ENCODE measurements at places on chromosomes 7 and 10.

GRCh38 chr7:5694912-5695726 is 86.3 kb downstream of the RNF216 start:
- DNase-seq = no peak

- no peak for DNase-seq
These were observed 40.2 kb upstream of the MYL10 start for GRCh38 chr7:101669307-101669706.

DNA sequence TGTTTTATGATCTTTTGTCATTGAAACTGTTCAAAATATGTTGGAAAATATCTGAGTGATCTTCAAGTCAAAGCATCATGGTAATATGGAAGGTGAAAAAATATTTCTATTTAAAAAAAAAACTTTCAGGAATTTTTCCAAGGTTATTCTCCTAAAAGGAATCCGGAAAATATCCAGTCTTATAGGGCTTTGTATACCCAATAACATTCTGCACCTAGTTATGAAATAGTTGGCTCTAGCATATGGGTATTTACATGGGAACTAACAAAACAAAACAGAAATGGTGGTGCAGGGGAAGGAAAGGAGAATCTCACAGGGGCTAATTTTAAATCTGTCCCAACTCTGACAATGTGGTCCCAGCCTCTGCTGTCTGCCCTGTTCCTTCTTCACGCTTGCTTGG is 167.1 kb upstream of the RHEB start:
- no peak for DNase-seq

DNA sequence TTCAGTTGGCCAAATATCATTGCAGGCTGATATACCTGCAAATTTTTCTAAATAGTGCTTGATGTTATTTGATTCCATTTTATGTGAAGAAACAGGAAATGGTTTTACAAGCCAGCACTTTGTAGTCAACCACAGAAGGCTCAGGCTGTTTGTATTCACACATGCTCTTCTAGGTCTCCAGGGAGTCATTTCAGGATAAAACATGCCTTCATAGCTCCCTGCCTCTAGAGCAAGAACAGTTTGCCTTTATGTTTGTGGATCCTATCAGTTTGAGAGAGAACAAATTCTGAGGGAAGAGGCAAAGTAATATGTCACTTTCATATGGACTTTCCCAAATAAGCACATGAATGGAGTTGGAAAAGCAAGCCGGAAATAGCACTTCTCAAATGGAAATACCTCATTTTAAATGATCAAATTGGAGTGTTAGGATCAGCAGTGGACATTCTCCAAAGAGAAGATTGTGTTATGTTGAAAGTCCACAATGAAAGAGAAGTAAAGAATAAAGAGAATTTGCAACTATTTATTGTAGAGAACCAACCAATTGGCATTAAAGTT is 277.6 kb downstream of the KCND2 start:
- peak; percentile 66 for DNase-seq

DNA sequence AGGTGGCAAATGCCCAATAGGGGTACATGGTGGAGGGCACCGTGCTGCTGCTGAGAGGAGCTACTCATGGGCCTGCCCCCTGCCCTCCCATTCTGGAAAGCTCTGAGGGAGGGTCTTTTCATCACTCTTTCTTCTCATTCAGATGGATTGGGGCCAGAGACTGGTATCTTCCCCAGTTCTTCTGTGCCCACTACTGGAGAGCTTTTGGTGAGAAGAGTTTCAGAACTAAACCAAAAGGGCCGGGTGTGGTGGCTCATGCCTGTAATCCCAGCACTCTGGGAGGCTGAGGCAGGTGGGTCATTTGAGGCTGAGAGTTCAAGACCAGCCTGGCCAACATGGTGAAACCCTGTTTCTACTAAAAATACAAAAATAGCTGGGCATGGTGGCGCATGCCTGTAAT is 12.5 kb downstream of the ADRA2A start:
- DNase-seq = no peak

GRCh38 chr7:77337456-77337990 is 78.6 kb downstream of the GSAP start:
- no peak for DNase-seq

DNA sequence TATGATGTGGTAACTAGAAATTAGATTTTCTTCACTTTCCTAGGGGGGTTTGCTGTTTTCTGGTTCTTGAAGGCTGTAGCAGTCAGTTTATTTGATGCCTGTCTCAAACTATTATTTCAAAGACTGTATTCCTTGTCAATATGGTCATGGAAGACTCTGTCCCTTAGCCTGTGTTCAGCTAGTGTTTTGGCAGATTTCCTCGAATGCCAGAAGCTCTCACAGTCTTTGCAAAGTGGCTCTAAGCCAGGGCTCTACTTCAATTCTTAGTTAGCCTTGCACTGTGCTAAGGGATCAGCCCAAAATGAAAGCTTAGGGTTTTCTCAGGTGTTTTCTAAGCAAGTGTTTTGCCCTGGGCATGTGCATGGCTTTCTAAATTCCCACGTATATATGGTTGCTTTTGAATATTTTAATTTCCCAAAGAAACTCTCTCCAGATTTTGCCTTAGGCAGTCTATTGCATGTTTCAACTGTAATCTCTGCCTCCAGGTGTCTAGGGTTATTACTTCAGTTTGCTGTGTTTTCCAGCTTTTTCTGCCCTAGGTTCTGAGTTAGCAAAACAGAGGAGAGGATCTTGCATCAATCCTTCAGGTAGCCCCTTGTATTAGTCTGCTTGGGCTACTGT is 7.2 kb upstream of the C1GALT1 start:
- no peak for DNase-seq

GRCh38 chr7:151428378-151429236 is 11.3 kb downstream of the CRYGN start:
- no peak for DNase-seq

DNA sequence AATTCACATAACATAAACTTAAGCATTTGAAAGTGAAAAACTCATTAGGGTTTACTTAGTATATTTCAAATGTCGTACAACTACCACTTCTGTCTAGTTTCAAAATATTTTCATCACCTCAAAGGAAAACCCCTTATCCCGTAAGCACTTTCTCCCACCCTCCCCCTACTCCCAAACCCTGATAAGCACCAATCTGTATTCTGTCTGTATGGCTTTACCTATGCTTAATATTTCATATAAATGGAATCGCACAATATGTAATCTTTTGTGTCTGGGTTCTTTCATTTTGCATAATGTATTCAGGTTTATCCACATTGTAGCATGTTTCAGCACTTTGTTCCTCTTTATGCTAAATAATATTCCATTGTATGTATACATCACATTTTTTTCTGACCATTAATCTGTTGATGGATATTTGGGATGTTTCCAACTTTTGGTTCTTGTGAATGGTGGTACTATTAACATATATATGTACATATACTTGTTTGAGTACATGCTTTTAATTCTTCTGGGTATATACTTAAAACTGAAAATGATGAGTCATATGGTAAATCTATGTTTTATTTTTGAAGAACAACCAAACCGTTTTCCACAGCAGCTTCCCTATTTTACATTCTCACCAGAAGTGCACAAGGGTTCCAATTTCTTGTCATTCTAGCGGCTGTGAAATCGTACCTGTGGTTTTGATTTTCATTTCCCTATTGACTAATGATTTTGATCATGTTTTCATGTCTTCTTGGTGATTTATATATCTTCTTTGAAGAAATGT is 6.2 kb upstream of the STARD3NL start:
- DNase-seq = no peak

- DNase-seq = no peak
These were observed 106.0 kb downstream of the CXCL12 start for GRCh38 chr10:44278837-44279324.

DNA sequence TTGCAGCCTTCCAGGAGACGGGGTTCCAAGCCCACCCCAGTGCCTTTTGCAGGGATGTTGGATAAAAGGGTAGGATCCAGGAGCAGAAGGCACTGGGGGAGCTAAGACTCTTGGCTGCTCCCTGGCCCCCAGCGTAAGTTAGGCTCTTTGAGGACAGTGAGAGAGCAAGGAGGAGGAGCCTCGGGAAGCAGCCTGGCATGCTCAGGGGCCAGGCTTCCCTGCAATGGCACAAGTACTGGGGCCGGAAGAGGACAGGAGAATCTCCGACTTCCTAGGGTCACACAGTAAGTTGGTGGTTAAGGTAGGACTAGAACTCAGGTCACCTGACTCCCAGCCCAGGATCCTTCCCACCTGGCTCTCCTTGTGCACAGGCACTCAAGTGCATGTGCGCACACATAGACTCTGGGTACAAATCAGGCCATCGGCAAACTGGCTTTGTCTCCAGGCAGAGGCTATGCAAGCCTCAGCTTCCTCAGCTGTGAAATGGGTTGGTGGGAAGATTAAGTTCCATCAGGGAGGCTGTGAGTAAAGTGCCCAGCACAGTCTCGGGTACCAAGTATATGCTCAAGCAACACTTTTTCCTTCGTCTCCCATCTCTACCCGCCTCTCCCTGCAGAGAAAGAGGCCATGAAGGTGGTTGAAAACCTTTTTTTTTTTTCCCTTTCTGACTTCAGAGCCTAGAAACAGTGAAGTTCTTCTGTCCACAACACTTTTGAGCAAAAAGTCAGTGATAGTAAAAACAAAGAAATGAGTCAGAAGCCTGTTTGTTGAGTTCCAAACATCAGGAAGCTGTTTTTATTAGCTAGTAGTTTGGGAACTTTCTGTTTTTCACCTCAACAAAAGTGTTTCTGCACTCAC is 79.1 kb downstream of the NEURL1 start:
- no peak for DNase-seq

DNA sequence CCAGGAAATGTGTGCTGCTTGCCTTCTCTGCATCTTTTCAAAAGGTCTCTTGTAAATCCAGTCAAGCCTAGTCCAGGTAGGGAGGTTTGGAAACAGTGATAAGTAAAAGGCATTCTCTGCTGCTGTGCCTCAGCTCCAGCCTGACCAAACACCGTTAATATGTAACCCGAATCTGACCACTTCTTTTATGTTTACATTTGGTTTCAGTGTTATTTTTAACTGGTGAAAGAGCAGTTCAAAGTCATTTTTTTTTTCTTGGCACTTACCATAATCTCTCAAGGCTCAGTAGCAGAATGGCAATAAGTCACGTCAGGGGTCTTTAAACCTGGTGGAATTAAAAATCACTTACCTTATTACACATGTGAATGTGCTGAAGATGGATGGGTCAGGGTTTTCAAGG is 216.8 kb downstream of the PTEN start:
- DNase-seq = peak; percentile 72

DNA sequence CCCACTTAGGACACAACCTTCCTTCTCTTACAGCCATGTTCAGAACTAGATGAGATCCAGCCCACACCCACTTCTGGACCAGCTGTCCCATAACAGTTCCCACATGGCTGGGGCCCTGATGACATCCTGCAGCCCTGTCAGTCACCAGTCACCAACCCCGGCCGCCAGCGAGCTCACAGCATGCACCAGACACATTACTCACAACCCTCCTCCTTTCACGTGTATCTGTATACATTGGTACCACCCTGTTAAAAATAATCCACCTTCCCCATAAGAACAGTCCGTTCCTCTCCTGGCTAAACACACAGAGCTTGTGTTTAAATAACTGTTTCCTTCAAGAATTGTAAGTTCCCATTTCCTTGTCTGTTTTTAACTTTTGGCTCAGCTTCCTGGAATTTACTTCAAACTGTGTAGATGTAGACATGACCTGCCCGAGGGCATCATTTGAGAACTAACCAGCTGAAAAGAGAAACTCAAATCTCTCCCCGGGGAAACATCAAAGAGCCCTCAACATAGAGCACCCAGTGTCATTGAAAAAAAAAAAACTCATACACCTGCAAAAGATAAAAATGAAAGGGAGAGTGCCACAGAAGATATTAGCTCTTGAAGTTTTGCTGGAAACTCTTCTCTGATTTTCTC is 26.0 kb upstream of the PRLHR start:
- no peak for DNase-seq

DNA sequence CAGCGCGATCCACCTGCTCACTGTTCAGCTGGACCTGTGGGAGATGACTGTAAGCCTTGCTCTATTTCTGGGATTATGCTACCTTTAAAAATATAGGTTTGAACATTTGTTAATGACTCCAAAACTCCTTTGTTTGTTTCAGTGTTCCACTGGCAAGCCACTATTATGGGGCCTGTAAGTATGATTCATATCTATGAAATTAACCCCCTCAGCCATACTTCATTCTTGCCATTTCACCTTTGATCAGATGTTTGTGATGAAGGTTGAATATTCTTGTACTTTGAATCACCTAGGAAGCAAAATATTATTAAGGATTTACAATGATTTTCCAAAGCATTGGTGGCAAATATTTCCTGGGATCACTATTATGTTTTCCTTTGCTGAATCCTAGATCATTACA is 23.9 kb upstream of the TFAM start:
- DNase-seq = no peak

- DNase-seq = no peak
These were observed 725.1 kb downstream of the GRID1 start for GRCh38 chr10:85641479-85642009.

- DNase-seq = no peak
These were observed 1.9 kb downstream of the DKK1 start for GRCh38 chr10:52316001-52316400.

GRCh38 chr7:94396596-94396995 is 1.9 kb downstream of the COL1A2 start:
- peak; percentile 40 for DNase-seq

DNA sequence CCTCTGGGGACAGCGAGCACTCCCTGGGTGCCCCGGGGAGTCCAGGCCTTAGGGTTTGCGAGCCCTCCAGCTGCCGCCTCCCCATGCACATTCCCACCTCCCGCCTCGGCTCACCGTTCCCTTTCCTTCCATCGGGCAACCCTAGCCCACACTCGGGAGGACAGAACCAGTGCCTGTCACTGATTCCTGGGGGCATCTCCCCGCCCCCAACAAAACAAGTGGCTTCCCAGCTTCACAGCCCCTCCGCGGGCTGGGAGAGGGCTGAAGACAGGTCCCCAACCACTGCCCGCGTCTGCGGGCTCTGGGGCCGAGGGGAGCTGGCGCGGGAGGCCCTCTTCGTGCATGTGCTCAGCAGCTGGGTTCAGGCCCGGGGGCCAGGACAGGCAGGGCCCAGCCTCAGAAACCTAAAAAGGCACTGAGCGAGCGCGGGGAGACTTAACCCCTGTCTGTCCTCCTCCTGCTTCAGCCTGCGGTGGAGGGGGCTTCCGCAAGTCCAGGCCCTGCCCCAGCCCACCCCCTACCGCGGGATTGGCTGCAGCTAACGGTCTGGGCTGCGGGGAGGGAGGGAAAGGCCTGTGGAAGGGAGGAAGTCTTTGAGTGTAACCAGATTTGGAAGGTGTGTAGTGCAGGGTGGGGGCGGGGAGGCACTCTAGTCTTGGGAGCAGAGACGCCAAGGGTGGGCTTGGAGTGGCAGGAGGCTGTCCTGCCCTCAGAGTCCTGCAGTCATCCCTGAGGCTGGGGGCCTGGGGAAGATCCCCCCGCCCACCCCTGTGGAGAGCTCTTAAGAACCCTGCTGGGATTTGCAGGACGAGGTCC is 1.2 kb downstream of the FLNC start:
- DNase-seq = no peak

DNA sequence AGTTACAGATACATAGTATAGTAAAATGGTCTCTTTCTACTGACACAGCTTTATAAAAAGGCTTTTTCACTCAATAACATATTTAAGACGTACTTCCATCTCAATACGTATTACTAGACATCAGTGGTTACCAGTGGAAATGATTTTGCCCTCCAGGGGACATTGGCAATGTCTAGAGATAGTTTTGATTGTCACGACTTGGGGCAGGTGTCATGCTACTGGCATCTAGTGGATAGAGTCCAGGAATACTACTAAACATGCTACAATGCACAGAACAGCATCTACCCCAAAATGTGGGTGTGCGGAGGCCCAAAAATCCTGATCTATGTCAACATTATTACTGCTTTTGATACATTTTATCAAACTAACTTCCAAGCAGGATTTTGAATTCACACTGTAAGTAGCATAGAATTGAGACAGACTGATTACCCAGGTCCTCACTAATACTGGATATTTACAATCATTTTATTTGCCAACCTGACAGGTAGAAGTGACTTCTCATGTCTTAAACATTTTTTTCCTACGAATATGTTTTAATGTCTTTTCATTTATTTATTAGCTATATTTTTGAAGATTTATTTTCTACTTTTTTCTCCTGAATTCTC is 53.8 kb downstream of the HGF start:
- DNase-seq = peak; percentile 66

Data from NCI-H1417 (cell line).